Heart left ventricle (tissue), 16 donors: ENCODE measurements at places on chromosomes 16 and 17.

DNA sequence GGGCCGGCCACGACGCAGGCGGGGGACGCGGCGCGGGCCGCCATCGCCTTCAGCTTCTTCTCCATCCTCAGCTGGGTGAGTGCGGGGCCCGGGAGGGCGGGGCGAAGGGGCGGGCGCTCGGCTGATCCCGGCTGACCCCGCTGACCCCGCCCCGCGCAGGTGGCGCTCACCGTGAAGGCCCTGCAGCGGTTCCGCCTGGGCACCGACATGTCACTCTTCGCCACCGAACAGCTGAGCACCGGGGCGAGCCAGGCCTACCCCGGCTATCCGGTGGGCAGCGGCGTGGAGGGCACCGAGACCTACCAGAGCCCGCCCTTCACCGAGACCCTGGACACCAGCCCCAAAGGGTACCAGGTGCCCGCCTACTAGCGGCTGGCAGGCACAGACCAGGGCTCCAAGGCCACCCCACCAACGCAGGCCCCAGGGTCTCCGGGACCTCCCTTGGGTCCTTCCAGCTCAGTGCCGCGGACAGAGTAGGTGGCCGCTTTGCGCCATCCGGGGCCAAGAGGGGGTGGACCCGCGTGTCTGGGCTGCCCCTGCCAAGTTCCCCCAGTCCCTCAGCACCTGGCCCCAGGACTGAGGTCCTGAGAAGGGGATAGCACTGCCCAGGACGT, 3.0 kb downstream of the SYNGR3 start:
- DNase-seq = no peak

GRCh38 chr16:89584768-89585549, 9.4 kb downstream of the CPNE7 start:
- DNase-seq = no peak

DNA sequence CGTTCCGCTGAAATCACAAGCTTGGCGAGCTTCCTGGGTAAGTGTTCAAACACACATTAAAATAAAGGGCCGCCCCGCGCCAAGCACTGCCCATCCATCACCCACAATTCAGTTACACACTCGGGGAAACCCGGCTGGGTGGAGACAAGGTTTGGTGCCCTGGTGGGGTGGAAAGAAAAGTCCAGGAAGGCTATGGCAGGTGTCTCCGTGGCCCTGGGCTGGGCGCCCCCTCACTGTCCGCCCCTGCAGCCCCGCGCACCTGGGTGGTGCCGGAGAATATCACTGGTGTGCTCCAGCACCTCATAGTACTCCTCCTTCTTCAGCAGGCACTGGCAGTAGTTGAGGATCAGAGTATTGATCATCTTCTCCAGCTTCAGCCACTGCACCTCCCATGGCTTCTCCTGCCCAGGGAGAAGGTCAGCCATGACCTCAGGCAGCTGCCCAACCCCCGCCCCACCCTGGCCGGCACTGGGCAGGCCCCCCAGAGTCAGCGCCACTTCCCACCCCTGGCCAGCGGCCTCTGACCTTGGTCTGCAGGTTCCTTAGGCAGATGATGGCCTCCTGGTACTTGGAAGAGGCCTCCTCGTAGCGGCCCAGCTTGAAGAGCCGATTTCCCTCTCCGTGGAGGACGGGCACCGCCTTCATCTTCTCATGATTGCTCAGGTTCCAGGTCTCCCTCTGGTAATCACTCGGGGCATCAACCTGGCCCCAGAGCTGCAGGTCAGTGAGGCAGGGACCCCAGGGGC, 8.4 kb downstream of the AIPL1 start:
- no peak for DNase-seq

GRCh38 chr17:77128896-77129567, 11.7 kb upstream of the SEC14L1 start:
- DNase-seq = no peak
